ENCODE measurements at places on chromosomes 12 and 14. TPM values are rescaled to one million over a fixed set of nuclear protein-coding genes. Genes with fewer than 3 reads are reported as not detected.
A peak's percentile ranks its signal among the peaks of the same experiment; 100 is the strongest.

DNA sequence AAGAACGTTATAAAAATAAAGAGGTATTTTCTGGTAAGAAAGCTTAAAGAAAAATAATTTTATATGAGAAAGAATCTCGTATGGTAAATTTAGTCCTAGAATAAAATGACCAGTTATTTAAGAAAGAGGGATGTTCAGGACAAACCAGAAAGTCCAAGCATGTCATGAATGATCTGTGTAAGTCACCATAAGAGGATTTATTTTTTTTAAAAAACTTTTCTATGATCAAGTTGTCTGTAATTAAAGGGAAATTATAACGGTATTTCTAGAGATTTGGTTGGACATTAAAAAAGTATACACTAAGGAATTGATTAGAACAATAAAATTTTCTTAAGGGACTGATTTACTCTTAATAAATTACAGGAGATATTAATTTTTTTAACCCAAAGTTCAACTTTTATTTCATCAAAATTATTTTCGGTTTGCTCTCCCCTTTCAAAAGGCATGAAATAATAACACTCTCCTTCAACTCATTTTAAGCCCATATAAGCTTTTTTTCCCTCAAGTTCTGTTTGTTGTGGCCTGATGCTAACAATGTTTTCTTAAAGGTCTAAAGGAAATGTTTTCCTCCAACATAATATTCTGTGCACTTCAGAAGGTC, 49.9 kb upstream of the CPSF6 start:
- no peak overlapping the region for H3K27ac ChIP-seq
- no peak for DNase-seq
- H3K4me3 ChIP-seq: no peak overlapping the region
- no peaks in the 10 kb centered on the region for H3K36me3 ChIP-seq

- H3K27ac ChIP-seq: no peak overlapping the region
- no peak for DNase-seq
- no peaks in the 10 kb centered on the region for H3K36me3 ChIP-seq
- H3K27me3 ChIP-seq: no peaks in the 10 kb centered on the region
- no peaks in the 10 kb centered on the region for H3K4me1 ChIP-seq
Measured at GRCh38 chr12:42564996-42565395, 24.6 kb downstream of the PRICKLE1 start.

The CINP gene
- 49.1 TPM for total RNA-seq

The ADAM21 gene
- total RNA-seq: 0.98 TPM

GRCh38 chr12:2264651-2265232, 212.0 kb downstream of the CACNA1C start:
- H3K4me3 ChIP-seq: no peak overlapping the region
- DNase-seq: no peak
- H3K27me3 ChIP-seq: peaks cover 29% of the 10 kb centered on the region
- no peaks in the 10 kb centered on the region for H3K4me1 ChIP-seq

DNA sequence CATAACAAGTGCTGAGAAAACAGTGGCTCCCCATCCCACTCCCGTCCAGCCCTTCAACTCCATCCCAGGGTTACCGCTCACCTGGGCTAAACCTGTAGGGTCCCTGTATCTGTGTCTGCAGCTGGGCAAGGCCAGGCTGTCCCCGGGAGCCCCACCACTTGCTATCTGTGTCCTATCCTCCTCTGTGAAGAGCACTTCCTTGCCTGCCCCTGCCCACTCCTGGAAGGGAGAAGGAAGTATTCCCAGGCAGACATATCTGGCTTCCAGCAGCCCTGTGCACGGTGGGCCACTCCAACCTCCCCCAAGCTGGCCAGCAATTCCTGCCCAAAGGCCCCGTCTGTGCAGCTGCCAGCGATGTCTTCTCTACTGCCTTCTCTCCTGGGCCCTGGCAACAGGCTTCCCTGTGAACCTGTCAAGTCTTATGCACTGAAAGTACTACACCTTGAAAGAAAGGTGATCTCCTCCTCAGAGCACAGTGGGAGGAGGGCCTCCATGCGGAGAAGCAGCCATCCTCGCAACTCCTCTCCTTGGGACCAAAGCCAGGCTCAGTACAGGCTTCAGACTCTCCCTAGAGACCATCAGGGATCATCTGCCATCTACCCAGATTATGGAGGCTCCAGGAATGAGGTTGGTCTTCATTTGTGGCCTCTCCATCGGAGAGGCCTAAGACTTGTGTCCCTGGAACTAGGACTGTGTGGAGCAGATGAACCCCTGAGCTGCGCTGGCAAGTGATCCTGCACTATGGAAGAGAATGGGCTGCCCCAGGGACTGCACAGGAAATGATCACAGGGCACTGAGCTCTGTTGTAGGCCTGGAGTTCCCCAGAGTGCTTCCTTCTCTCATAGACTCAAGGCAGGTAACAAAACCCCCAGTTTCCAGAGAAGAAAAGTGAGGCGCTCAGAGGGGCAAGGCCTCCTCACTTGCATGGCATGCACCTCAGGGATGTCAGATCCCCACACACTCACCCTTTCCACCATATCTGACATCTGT, 663.6 kb downstream of the BCL11B start:
- H3K27ac ChIP-seq: no peak overlapping the region
- no peak overlapping the region for H3K4me3 ChIP-seq
- no peaks in the 10 kb centered on the region for H3K4me1 ChIP-seq
- no peak for DNase-seq
- no peaks in the 10 kb centered on the region for H3K36me3 ChIP-seq

GRCh38 chr14:72826039-72826438, 67.9 kb downstream of the DPF3 start:
- H3K27ac ChIP-seq: no peak overlapping the region
- H3K36me3 ChIP-seq: no peaks in the 10 kb centered on the region
- no peaks in the 10 kb centered on the region for H3K4me1 ChIP-seq

GRCh38 chr12:91406920-91407341, 224.3 kb upstream of the DCN start:
- H3K36me3 ChIP-seq: no peaks in the 10 kb centered on the region
- H3K27me3 ChIP-seq: no peaks in the 10 kb centered on the region
- H3K4me1 ChIP-seq: peaks cover 9% of the 10 kb centered on the region
- no peak overlapping the region for H3K27ac ChIP-seq
- peak; percentile 13 for DNase-seq
- no peak overlapping the region for H3K4me3 ChIP-seq

The CNTN1 gene
- total RNA-seq: 3.0 TPM

GRCh38 chr12:1915082-1915968, 3.1 kb downstream of the CACNA2D4 start:
- no peak overlapping the region for H3K4me3 ChIP-seq
- no peaks in the 10 kb centered on the region for H3K36me3 ChIP-seq
- H3K4me1 ChIP-seq: no peaks in the 10 kb centered on the region

The MBIP gene
- total RNA-seq: 19.1 TPM

The HOXC12 gene
- total RNA-seq: not detected

- H3K36me3 ChIP-seq: no peaks in the 10 kb centered on the region
- H3K27me3 ChIP-seq: peaks cover 35% of the 10 kb centered on the region
- H3K4me3 ChIP-seq: no peak overlapping the region
- no peaks in the 10 kb centered on the region for H3K4me1 ChIP-seq
Measured at GRCh38 chr14:57533214-57533613, 39.6 kb upstream of the CCDC198 start.

- no peak for DNase-seq
- no peak overlapping the region for H3K27ac ChIP-seq
- H3K27me3 ChIP-seq: no peaks in the 10 kb centered on the region
- no peaks in the 10 kb centered on the region for H3K4me1 ChIP-seq
Measured at GRCh38 chr12:68622250-68622649, 11.6 kb downstream of the RAP1B start.

- DNase-seq: no peak
- H3K27me3 ChIP-seq: no peaks in the 10 kb centered on the region
- H3K4me1 ChIP-seq: no peaks in the 10 kb centered on the region
- no peak overlapping the region for H3K4me3 ChIP-seq
Measured at GRCh38 chr14:98754343-98755020, 517.5 kb downstream of the BCL11B start.

The KRT73 gene
- not detected for total RNA-seq

DNA sequence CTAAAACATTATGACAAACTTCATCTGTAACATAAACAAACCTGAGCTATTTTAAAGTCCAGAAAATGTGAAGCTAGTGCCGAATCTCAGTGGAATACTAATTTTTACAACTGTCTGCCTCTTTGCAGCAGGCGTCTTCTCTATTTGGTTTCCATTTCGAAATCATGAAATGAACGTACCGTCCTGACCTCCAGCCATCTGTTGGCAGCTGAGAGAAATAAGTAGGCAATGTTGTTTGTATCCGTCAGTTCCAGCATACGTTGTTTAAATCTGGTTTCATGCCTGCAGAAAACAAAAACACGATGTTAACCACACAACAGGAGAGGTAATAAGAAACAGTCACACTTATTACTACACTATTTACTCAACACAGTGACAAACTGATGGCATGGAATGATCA, 54.3 kb upstream of the KCNJ8 start:
- H3K36me3 ChIP-seq: no peaks in the 10 kb centered on the region
- no peak for DNase-seq
- no peak overlapping the region for H3K27ac ChIP-seq
- H3K4me1 ChIP-seq: no peaks in the 10 kb centered on the region

The CCDC177 gene
- not detected for total RNA-seq

GRCh38 chr12:26195250-26195640, at the start of gene SSPN:
SSPN (plus strand) TSS chr12:26195573; CDS start chr12:26195673, 100 bp downstream.
- H3K36me3 ChIP-seq: no peaks in the 10 kb centered on the region
- no peaks in the 10 kb centered on the region for H3K27me3 ChIP-seq
- no peak within 1 kb of the TSS for H3K4me3 ChIP-seq
- no peaks in the 10 kb centered on the region for H3K4me1 ChIP-seq
- no peak within 1 kb of the TSS for H3K27ac ChIP-seq

The MEG3 gene
- 2.5 TPM for total RNA-seq

DNA sequence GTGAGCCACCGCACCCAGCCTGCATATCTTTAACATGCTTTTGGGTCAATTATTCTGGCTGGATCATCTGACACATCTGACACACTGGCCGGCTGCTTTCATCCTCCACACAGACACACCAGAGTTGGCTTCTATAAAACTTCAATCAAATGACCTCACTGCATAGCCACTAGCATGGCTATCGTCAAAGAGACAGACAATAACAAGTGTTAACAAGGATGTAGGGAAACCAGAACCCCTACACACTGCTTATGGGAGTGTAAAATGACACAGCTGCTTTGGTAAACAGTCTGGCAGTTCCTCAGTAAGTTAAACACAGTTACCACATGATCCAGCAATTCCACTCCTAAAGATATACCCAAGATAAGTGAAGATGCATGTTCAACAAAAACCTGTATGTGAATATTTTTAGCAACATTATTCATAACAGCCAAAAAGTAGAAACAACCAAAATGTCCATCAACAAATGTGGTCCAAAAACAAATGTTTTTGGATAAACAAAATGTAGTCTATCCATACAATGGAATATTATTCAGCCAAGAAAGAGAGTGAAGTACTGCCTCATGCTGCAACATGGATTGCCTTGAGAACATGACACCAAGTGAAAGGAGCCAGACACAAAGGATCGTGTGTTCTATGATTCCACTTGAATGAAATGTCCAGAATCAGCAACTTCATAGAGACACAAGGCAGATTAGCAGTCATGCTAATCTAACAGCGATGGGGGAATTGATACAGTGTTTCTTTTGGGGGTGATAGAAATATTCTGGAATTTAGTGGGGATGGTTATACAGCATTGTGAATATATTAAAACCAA, 10.1 kb downstream of the KDM2B start:
- no peaks in the 10 kb centered on the region for H3K27me3 ChIP-seq
- H3K4me3 ChIP-seq: no peak overlapping the region
- H3K27ac ChIP-seq: no peak overlapping the region
- peaks cover 4% of the 10 kb centered on the region for H3K4me1 ChIP-seq
- no peak for DNase-seq
- H3K36me3 ChIP-seq: no peaks in the 10 kb centered on the region

- H3K27me3 ChIP-seq: no peaks in the 10 kb centered on the region
- DNase-seq: no peak
Measured at GRCh38 chr14:91889477-91890211, 22.3 kb upstream of the TC2N start.

- no peak for DNase-seq
- H3K4me3 ChIP-seq: no peak overlapping the region
- no peaks in the 10 kb centered on the region for H3K4me1 ChIP-seq
- H3K27me3 ChIP-seq: no peaks in the 10 kb centered on the region
- no peaks in the 10 kb centered on the region for H3K36me3 ChIP-seq
- no peak overlapping the region for H3K27ac ChIP-seq
Measured at GRCh38 chr12:111635524-111635923, 36.4 kb upstream of the ATXN2 start.

The ATF7IP gene
- 38.6 TPM for total RNA-seq

DNA sequence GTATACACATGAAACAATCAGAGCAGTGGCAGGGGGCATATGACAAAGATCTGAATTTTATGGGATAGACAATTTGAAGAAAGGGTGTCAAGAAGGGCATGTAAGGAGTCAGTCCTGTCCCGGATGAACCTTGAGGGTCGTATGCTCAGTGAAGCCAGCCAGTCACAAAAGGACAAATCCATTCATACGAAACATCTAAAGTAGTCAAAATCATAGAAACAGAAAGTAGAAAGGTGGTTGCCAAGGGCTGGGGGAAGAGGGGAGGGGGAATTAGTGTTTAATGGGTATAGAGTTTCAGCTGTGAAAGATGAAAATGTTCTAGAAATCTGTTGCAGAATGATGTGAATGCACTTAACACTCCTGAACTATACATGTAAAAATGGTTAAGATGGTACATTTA, 157.5 kb downstream of the TGFB3 start:
- no peaks in the 10 kb centered on the region for H3K36me3 ChIP-seq
- H3K27ac ChIP-seq: no peak overlapping the region
- no peaks in the 10 kb centered on the region for H3K27me3 ChIP-seq
- no peak for DNase-seq
- H3K4me3 ChIP-seq: no peak overlapping the region

GRCh38 chr12:103955811-103956508, 9.7 kb upstream of the TDG start:
- H3K36me3 ChIP-seq: peaks cover 26% of the 10 kb centered on the region
- H3K27me3 ChIP-seq: no peaks in the 10 kb centered on the region
- peaks cover 14% of the 10 kb centered on the region for H3K4me1 ChIP-seq
- peak overlapping the region; percentile 84 for H3K4me3 ChIP-seq
- DNase-seq: no peak

The SERPINA10 gene
- total RNA-seq: not detected

The AICDA gene
- not detected for total RNA-seq

GRCh38 chr12:118777504-118777903, 203.8 kb upstream of the SRRM4 start:
- H3K4me3 ChIP-seq: no peak overlapping the region
- no peak for DNase-seq
- no peaks in the 10 kb centered on the region for H3K36me3 ChIP-seq
- no peak overlapping the region for H3K27ac ChIP-seq
- H3K4me1 ChIP-seq: no peaks in the 10 kb centered on the region

The CLEC4D gene
- total RNA-seq: not detected

The GDF3 gene
- total RNA-seq: not detected

The METTL25 gene
- 4.4 TPM for total RNA-seq

DNA sequence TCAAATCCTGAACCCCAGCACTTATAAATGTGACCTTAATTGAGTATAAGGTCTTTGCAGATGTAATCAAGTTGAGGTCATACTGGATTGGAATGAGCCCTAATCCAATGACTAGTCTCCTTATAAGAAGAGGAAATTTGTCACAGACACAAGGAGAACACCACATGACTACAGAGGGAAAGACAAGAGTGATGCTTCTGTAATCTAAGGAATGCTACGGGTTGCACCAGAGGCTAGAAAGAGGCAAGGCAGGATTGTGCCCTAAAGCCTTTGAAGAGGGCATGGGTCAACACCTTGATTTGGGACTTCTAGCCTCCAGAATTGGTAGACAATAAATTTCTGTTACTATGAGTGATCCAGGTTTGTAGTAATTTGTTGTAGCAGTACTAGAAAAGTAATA, 135.0 kb downstream of the FOXG1 start:
- no peak for DNase-seq
- H3K27me3 ChIP-seq: no peaks in the 10 kb centered on the region
- no peak overlapping the region for H3K4me3 ChIP-seq
- H3K4me1 ChIP-seq: no peaks in the 10 kb centered on the region
- H3K36me3 ChIP-seq: no peaks in the 10 kb centered on the region
